Endothelial cell (in vitro differentiated cells): ENCODE measurements at places on chromosomes 12 and 14. TPM values are rescaled to one million over a fixed set of nuclear protein-coding genes. Genes with fewer than 3 reads are reported as not detected.
A peak's percentile ranks its signal among the peaks of the same experiment; 100 is the strongest.

ELK3 gene
- total RNA-seq = 294 TPM

DBX2 gene
- not detected for total RNA-seq

NAB2 gene
- total RNA-seq = 14.0 TPM

PRH2 gene
- total RNA-seq = not detected

GRCh38 chr12:84694116-84694515 lies 218.5 kb downstream of the SLC6A15 start:
- H3K4me1 ChIP-seq = peaks cover 2% of the 10 kb centered on the region
- H3K27ac ChIP-seq = no peak overlapping the region
- H3K36me3 ChIP-seq = no peaks in the 10 kb centered on the region
- no peak overlapping the region for H3K4me3 ChIP-seq

GRCh38 chr12:123854918-123855317 lies 92.8 kb downstream of the DNAH10 start:
- H3K27ac ChIP-seq = no peak overlapping the region
- H3K27me3 ChIP-seq = peaks cover 7% of the 10 kb centered on the region
- no peak overlapping the region for H3K4me3 ChIP-seq

GRCh38 chr14:100096656-100097055 lies 31.4 kb downstream of the EVL start:
- H3K27ac ChIP-seq = no peak overlapping the region
- H3K27me3 ChIP-seq = no peaks in the 10 kb centered on the region
- H3K4me1 ChIP-seq = no peaks in the 10 kb centered on the region
- DNase-seq = no peak
- peaks cover 15% of the 10 kb centered on the region for H3K36me3 ChIP-seq

GRCh38 chr12:59181196-59181777 lies 261.0 kb upstream of the LRIG3 start:
- no peak overlapping the region for H3K27ac ChIP-seq
- H3K27me3 ChIP-seq = no peaks in the 10 kb centered on the region
- no peaks in the 10 kb centered on the region for H3K36me3 ChIP-seq
- H3K4me1 ChIP-seq = no peaks in the 10 kb centered on the region
- no peak for DNase-seq
- H3K4me3 ChIP-seq = no peak overlapping the region

DNA sequence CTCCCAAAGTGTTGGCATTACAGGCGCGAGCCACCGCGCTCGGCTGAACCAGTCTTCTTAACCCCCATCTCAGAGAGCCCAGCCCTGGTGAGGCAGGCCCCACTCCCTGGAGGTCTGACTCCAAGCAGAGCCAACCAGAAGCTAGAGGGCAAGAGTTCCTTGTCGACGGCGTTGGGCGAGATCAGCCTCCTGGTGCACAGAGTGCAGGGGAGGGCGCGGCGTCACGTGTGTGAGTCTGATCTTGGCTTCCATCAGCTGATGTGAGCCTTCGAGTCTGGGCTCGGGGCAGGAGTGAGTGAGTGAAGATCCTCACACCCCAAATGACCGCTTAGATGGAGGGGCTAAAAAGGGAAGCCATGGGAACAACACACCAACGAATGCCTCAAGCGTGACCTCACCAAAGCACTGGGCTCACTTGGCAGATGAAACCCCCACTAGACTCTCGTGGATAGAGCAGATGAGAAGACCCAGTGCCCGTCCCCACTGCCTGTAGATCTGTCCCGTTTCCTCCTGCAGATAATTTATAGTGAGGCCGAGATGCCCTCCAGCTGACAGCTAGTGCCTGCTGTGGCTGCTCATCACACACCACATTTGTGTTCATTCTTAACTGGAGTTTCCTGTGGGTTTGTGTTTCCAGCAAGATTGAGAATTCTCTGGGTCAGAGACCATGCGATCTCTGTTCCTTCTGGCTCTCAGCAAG lies 28.6 kb upstream of the ADGRD1 start:
- no peak overlapping the region for H3K4me3 ChIP-seq
- DNase-seq = no peak
- H3K4me1 ChIP-seq = no peaks in the 10 kb centered on the region

- H3K4me1 ChIP-seq = peaks cover 11% of the 10 kb centered on the region
- DNase-seq = peak; percentile 20
- peaks cover 3% of the 10 kb centered on the region for H3K27me3 ChIP-seq
- H3K27ac ChIP-seq = no peak overlapping the region
Measured at GRCh38 chr12:106919910-106920544, 35.7 kb upstream of the TMEM263 start.

- peaks cover 10% of the 10 kb centered on the region for H3K27me3 ChIP-seq
- no peak overlapping the region for H3K4me3 ChIP-seq
- peaks cover 4% of the 10 kb centered on the region for H3K36me3 ChIP-seq
- H3K4me1 ChIP-seq = no peaks in the 10 kb centered on the region
- H3K27ac ChIP-seq = no peak overlapping the region
Measured at GRCh38 chr12:130031571-130032189, 127.9 kb upstream of the TMEM132D start.

- no peak overlapping the region for H3K27ac ChIP-seq
- no peaks in the 10 kb centered on the region for H3K4me1 ChIP-seq
- H3K4me3 ChIP-seq = no peak overlapping the region
- H3K27me3 ChIP-seq = no peaks in the 10 kb centered on the region
- H3K36me3 ChIP-seq = no peaks in the 10 kb centered on the region
Measured at GRCh38 chr12:84814664-84815245, 97.8 kb downstream of the SLC6A15 start.

GRCh38 chr12:6335451-6336078 lies 6.3 kb downstream of the TNFRSF1A start:
- peaks cover 34% of the 10 kb centered on the region for H3K36me3 ChIP-seq
- peak; percentile 58 for DNase-seq
- H3K4me1 ChIP-seq = peaks cover 34% of the 10 kb centered on the region
- H3K27ac ChIP-seq = no peak overlapping the region
- H3K4me3 ChIP-seq = peak overlapping the region; percentile 79
- H3K27me3 ChIP-seq = peaks cover 10% of the 10 kb centered on the region
